ENCODE measurements at places on chromosomes 7 and 10. TPM values are rescaled to one million over a fixed set of nuclear protein-coding genes. Genes with fewer than 3 reads are reported as not detected.

GRCh38 chr10:71390921-71391690 is 5.6 kb upstream of the CDH23 start:
- H3K4me1 ChIP-seq, result no peaks in the 10 kb centered on the region
- no peak overlapping the region for H3K4me3 ChIP-seq
- H3K27me3 ChIP-seq, result no peaks in the 10 kb centered on the region
- peak; percentile 40 for DNase-seq
- no peaks in the 10 kb centered on the region for H3K36me3 ChIP-seq
- no peak overlapping the region for H3K27ac ChIP-seq

GRCh38 chr10:101066146-101066895 is 4.5 kb downstream of the KAZALD1 start:
- peak; percentile 70 for DNase-seq
- H3K4me3 ChIP-seq, result peak overlapping the region; percentile 28
- no peaks in the 10 kb centered on the region for H3K27me3 ChIP-seq
- no peak overlapping the region for H3K27ac ChIP-seq
- H3K36me3 ChIP-seq, result no peaks in the 10 kb centered on the region

Gene DRGX
- not detected for total RNA-seq

DNA sequence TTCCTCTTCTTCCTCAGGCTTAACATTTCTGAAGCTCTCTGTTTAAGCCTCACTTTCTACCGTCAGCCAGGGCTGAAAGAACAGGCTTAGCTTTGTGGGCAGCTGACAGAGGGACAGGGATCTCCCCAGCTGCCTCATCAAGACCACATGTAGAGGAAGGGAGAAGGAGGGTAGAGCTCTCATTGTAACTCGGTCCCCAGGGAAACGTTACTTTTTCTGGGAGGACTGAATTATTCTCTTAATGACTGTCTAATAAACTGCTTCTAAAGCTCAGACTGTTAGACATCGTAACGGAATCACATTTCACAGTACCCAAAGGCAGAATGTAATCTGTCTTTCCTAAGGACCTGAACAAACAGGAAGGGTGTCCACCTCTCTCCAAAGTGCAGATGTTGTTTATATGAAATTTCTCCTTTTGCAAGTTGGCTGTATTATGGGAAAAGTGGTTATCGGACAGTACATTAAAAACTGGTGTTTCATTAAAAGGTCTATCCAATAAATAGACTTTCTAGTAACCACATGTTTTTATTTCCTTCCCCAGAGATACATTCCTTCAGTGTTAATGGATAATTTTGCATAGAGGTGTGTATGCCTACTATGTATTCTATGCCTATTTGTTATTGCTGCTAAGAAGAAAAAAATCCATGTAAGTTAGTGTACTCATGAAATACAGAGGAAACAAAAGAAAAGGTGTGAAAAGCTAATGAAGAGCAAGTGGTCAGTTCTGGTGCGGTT is 144.2 kb downstream of the CTTNBP2 start:
- H3K4me3 ChIP-seq, result no peak overlapping the region
- H3K27me3 ChIP-seq, result no peaks in the 10 kb centered on the region
- no peaks in the 10 kb centered on the region for H3K36me3 ChIP-seq
- no peak for DNase-seq

Gene ADRA2A
- total RNA-seq, result 0.86 TPM

Gene MLXIPL
- total RNA-seq, result 552 TPM

Gene ADAM12
- total RNA-seq, result not detected

Gene HTRA1
- 91.9 TPM for total RNA-seq

GRCh38 chr7:143905509-143905908 is 3.5 kb upstream of the TCAF1 start:
- no peaks in the 10 kb centered on the region for H3K4me1 ChIP-seq
- DNase-seq, result no peak
- no peak overlapping the region for H3K27ac ChIP-seq
- no peaks in the 10 kb centered on the region for H3K27me3 ChIP-seq
- H3K36me3 ChIP-seq, result no peaks in the 10 kb centered on the region

GRCh38 chr7:146449625-146450024 is 333.0 kb downstream of the CNTNAP2 start:
- no peak for DNase-seq
- H3K27ac ChIP-seq, result no peak overlapping the region
- H3K27me3 ChIP-seq, result no peaks in the 10 kb centered on the region

GRCh38 chr7:88789480-88790064 is 6.0 kb downstream of the TEX47 start:
- no peak overlapping the region for H3K4me3 ChIP-seq
- no peaks in the 10 kb centered on the region for H3K36me3 ChIP-seq
- H3K27me3 ChIP-seq, result no peaks in the 10 kb centered on the region
- DNase-seq, result no peak
- no peaks in the 10 kb centered on the region for H3K4me1 ChIP-seq

DNA sequence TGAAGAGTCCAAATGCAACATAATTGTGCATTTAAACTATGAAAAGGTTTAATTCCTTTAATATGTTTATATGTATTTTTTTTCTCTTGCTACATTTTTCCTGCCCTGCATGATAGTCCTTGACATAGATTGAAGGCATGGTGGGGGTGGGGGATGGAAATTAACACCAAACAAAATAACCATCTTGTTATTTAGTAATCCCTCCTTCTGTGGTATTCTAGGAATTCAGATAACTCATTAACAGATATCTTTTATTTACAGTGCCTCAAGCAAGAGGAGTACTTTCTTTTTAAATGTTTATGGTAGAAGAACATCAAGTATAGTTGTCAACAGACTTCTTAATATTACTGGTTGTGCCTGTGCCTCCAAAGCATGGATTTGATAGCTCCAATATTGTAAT is 337.6 kb upstream of the SEMA3A start:
- H3K27me3 ChIP-seq, result no peaks in the 10 kb centered on the region
- H3K4me1 ChIP-seq, result no peaks in the 10 kb centered on the region
- no peaks in the 10 kb centered on the region for H3K36me3 ChIP-seq
- no peak overlapping the region for H3K4me3 ChIP-seq
- H3K27ac ChIP-seq, result no peak overlapping the region

Measured in right lobe of liver (tissue), 6 donors.